ENCODE measurements at places on chromosomes 5 and 9. TPM values are rescaled to one million over a fixed set of nuclear protein-coding genes. Genes with fewer than 3 reads are reported as not detected.

SLC4A9 gene
- total RNA-seq = not detected

SPINK7 gene
- not detected for total RNA-seq

CBY3 gene
- not detected for total RNA-seq

CNTLN gene
- 9.7 TPM for total RNA-seq

SPTLC1 gene
- 92.0 TPM for total RNA-seq

HTR4 gene
- total RNA-seq = not detected

GRIN3A gene
- not detected for total RNA-seq

PTCH1 gene
- 2.0 TPM for total RNA-seq

SYNPO gene
- total RNA-seq = 4.0 TPM

PLPP7 gene
- 6.8 TPM for total RNA-seq

SLC34A3 gene
- not detected for total RNA-seq

ADGRD2 gene
- total RNA-seq = not detected

CCDC152 gene
- total RNA-seq = 1.6 TPM

PLEKHG4B gene
- total RNA-seq = not detected

LCP2 gene
- not detected for total RNA-seq

PAEP gene
- total RNA-seq = not detected

SLC46A2 gene
- total RNA-seq = not detected

CCDC192 gene
- total RNA-seq = not detected

NAA35 gene
- total RNA-seq = 16.6 TPM

HMMR gene
- total RNA-seq = 4.2 TPM

CYSRT1 gene
- total RNA-seq = 0.18 TPM

C5orf63 gene
- total RNA-seq = 1.3 TPM
